CD4-positive, CD25-positive, alpha-beta regulatory T cell (primary cell): ENCODE measurements at places on chromosomes 1 and 21. TPM values are rescaled to one million over a fixed set of nuclear protein-coding genes. Genes with fewer than 3 reads are reported as not detected.

GRCh38 chr1:36523850-36524249, 41.1 kb upstream of the CSF3R start:
- H3K4me1 ChIP-seq: no peaks in the 10 kb centered on the region
- H3K36me3 ChIP-seq: no peaks in the 10 kb centered on the region
- no peak for DNase-seq
- peak overlapping the region; percentile 42 for H3K4me3 ChIP-seq
- H3K27me3 ChIP-seq: no peaks in the 10 kb centered on the region
- no peak overlapping the region for H3K27ac ChIP-seq

- no peak for DNase-seq
- H3K27ac ChIP-seq: no peak overlapping the region
- H3K4me3 ChIP-seq: no peak overlapping the region
Measured at GRCh38 chr1:215583185-215583749, 16.2 kb downstream of the KCTD3 start.

GRCh38 chr1:50420689-50421365, 2.4 kb downstream of the DMRTA2 start:
- no peak overlapping the region for H3K4me3 ChIP-seq
- peaks cover 43% of the 10 kb centered on the region for H3K4me1 ChIP-seq
- DNase-seq: no peak
- no peaks in the 10 kb centered on the region for H3K36me3 ChIP-seq
- no peak overlapping the region for H3K27ac ChIP-seq

DNA sequence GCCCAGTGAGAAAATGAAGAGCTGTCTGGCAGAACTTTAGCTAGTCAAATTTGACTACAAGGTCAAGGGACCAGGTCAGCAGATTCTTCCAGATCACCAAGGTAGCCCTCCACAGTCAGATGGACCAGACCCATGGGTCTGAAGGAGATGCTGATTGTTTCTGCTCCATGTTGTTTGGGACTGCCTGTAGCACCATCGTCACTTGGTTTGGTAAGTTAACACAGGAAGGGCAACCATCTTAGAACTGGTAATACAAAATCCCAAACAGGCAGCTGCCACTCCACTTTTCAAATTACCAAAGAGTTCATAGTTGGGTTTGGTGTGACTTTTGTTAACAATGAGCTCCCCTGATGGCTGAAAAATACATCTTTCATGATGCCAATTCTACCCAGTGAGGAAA, 9.0 kb downstream of the ITPKB start:
- peaks cover 89% of the 10 kb centered on the region for H3K4me1 ChIP-seq
- no peak for DNase-seq
- H3K4me3 ChIP-seq: peak overlapping the region; percentile 92
- H3K27me3 ChIP-seq: no peaks in the 10 kb centered on the region

- H3K27me3 ChIP-seq: no peaks in the 10 kb centered on the region
- no peaks in the 10 kb centered on the region for H3K4me1 ChIP-seq
- H3K4me3 ChIP-seq: no peak overlapping the region
- no peak overlapping the region for H3K27ac ChIP-seq
- no peaks in the 10 kb centered on the region for H3K36me3 ChIP-seq
- DNase-seq: no peak
Measured at GRCh38 chr1:14065486-14065885, 365.5 kb downstream of the PRDM2 start.

DNA sequence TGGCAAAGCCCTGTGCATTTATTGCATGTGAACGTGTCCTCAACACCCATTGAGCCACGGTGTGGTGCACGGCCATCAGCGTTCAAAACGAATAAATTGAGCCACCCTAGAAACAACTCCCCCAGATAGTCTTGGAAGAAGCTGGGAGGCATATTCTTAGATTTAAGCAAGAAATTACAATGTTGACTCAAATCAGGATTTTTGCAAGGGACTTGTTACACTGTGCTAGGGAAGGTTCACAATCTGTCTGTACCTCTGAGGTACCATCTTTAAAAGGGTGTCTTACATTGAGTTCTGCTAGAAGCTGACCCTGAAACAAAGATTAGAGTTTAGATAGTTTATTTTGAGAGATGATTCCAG, 16.2 kb downstream of the CD247 start:
- H3K27ac ChIP-seq: peak overlapping the region; percentile 81
- peak overlapping the region; percentile 59 for H3K4me3 ChIP-seq
- no peak for DNase-seq
- H3K36me3 ChIP-seq: peaks cover 59% of the 10 kb centered on the region
- no peaks in the 10 kb centered on the region for H3K27me3 ChIP-seq

- H3K27ac ChIP-seq: no peak overlapping the region
- DNase-seq: no peak
- peaks cover 3% of the 10 kb centered on the region for H3K27me3 ChIP-seq
- H3K4me3 ChIP-seq: no peak overlapping the region
Measured at GRCh38 chr1:153349363-153350320, 1.0 kb upstream of the PGLYRP4 start.

DNA sequence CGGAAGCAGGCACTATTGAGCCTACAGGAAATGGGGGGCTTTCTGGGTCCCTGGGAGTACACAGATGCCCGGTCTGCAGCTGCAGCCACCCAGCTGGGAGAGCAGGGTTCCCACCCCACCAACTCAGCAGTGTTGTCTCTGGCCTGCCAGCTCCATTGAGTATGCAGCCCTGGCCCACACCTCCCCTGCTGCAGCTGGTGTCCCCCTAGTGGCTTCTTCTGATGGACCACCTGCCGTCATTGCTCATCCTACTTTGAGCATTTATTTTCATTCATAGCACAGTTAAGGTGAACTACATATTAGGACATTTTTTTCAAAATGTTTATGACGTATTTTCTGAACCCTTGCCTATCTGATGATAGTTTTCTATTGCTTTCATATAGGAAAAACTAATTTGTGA, 189.8 kb upstream of the LYPLAL1 start:
- H3K4me1 ChIP-seq: no peaks in the 10 kb centered on the region
- H3K4me3 ChIP-seq: no peak overlapping the region
- H3K36me3 ChIP-seq: no peaks in the 10 kb centered on the region
- no peaks in the 10 kb centered on the region for H3K27me3 ChIP-seq
- no peak for DNase-seq

DNA sequence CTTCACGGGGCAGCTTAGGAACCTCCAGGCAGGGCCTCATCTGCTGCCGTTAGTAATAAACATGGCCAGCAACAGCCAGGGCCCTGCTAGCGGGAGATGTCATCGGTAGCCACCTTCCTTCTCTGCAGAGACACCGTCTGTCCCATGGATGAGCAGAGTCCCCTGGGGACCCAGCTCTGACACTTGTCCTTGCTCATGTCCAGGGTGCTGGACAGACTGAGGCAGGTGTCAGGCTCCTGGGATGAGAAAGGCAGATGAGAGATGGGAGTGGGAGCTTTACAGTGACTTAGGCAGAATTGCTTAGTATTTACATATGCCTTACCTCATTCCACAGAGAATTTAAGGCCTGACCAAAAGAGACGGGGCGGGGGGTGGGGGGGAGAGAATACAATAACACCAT, 25.0 kb downstream of the CAPN2 start:
- peaks cover 4% of the 10 kb centered on the region for H3K4me1 ChIP-seq
- H3K27me3 ChIP-seq: no peaks in the 10 kb centered on the region
- H3K36me3 ChIP-seq: peaks cover 36% of the 10 kb centered on the region
- H3K4me3 ChIP-seq: no peak overlapping the region

GRCh38 chr1:94901841-94902240, 25.1 kb downstream of the CNN3 start:
- H3K4me3 ChIP-seq: no peak overlapping the region
- no peaks in the 10 kb centered on the region for H3K4me1 ChIP-seq
- H3K36me3 ChIP-seq: no peaks in the 10 kb centered on the region
- no peak overlapping the region for H3K27ac ChIP-seq
- DNase-seq: no peak
- peaks cover 2% of the 10 kb centered on the region for H3K27me3 ChIP-seq

DNA sequence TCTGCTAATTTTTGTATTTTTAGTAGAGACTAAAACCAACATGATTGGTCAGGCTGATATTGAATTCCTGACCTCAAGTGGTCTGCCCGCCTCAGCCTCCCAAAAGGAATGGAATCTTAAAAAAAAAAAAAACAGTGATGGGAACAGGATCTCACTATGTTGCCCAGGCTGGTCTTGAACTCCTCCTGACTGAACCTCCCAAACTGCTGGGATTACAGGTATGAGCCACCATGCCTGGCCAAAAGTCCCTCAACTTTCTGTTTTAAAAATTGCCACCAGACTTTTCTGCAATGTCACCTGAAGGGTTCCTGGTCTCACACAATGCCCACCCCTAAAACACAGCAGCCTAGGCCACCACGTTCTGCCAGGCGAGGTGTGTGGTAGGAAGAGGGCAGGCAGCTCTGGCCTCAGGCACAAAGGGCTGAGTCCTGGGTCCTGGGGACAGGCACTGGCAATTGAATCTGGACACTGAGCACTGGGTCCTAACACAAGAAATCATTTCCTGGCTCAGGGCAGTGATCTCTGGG, 21.2 kb upstream of the THRAP3 start:
- no peak for DNase-seq
- no peak overlapping the region for H3K4me3 ChIP-seq
- no peak overlapping the region for H3K27ac ChIP-seq
- no peaks in the 10 kb centered on the region for H3K36me3 ChIP-seq
- no peaks in the 10 kb centered on the region for H3K4me1 ChIP-seq
- no peaks in the 10 kb centered on the region for H3K27me3 ChIP-seq

GRCh38 chr1:37068260-37068659, 33.9 kb upstream of the GRIK3 start:
- no peaks in the 10 kb centered on the region for H3K36me3 ChIP-seq
- no peak overlapping the region for H3K27ac ChIP-seq
- peaks cover 3% of the 10 kb centered on the region for H3K27me3 ChIP-seq
- H3K4me3 ChIP-seq: no peak overlapping the region

DNA sequence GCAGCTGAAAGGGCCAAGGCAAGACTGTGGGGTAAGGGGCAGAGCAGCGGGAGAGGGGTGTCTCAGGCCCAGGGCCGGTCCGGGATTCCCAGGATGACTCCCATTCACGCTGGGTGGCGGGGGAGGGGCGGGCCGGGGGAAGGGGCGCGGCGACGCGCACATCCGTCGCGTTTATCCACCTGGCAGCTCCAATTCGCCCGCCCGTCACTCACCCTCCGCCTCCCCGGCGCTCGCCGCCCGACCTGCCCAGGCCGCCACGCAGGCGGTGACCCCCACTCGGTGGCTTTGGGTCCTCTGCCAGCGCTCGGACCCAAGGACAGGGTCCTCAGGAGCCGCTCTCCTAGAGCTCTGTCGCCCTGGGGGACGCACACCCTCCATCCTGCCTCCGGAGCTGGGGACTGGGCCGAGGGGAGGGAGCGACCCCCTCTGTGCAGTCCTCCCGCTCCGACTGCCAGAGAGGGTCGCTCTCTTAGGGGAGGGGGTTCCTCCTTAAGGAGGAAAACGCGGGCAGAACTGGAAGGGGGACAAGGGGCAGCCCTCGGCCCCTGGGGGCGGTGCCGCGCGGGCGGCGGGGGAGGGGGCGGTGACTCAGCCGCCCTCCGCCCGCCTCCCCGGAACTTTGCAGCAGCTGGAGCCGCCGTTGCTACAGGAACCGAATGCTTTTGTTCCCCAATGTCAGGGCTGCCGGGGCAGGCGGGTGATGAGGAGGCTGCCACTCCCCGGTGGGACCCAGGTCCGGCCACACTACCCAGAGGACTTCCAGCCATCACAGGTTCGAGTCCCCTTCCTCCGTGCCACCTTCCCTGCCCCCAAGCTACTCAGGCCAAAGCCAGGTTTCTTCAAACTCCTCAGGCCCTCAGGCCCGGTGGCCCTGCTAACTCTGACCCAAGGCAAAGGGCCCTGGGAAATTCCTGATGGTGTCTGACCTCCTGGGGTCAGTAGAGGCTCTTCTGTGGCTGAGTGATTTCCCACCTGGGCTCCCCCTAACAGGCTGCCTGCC, 3.4 kb downstream of the ADGRB2 start:
- peaks cover 33% of the 10 kb centered on the region for H3K4me1 ChIP-seq
- H3K4me3 ChIP-seq: no peak overlapping the region
- peaks cover 15% of the 10 kb centered on the region for H3K27me3 ChIP-seq
- peak; percentile 57 for DNase-seq
- no peak overlapping the region for H3K27ac ChIP-seq

DNA sequence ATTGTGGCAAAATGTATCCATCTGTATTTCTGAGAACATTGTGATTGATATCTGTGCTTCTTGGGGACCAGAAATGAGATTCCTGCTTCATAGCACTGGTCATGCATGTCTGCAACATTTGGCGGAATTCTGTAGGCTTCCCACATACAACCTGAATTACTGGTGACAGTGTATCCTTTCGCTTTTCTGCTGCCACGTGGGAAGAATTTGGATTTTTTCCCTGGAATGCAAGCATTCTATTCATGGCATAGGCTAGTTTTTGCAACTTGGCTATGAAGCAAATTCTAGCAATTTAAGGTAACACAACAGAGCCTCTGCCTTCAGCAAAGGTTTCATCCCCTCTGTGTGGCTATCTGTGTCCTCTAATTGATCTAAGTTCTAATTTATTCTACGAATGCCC, 85.9 kb downstream of the BCAR3 start:
- H3K4me1 ChIP-seq: no peaks in the 10 kb centered on the region
- H3K27me3 ChIP-seq: no peaks in the 10 kb centered on the region
- H3K36me3 ChIP-seq: no peaks in the 10 kb centered on the region
- no peak for DNase-seq
- H3K27ac ChIP-seq: no peak overlapping the region

DNA sequence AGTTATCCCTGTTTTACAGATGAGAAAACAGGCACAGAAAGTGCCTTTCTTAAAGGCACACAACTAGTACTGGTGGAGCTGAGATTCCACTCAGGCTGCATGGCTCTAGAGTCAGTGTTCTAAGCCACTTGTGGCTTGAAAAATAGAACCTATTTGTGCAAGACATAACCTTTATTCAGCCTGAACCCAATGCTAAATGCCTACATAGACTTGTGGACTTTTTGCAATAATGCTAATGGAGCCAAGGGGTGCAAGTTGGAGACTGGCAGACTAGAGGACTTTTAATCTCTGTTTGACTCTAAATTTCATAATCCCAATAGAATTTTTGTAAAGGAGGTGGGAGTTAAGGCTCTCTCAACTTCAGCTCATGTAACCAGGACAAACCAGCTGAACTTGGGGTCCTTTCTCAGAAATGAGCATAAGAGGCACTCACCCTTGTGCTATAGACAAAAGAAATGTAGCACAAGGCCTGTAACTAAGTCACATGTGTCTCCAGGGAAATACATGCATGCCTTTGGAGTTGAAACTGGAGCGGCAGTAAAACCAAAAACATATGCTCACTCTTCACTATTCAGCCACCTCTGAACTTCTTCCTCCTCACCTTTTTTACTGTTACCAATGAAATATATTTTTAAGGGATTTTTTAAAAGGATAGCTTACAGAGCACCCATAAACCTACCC, 43.0 kb upstream of the AK4 start:
- DNase-seq: no peak
- no peaks in the 10 kb centered on the region for H3K36me3 ChIP-seq

LCK gene
- 968 TPM for polyA plus RNA-seq

ARMH1 gene
- polyA plus RNA-seq: 3.7 TPM

INSRR gene
- polyA plus RNA-seq: not detected

EPHA8 gene
- polyA plus RNA-seq: not detected

PPIAL4G gene
- polyA plus RNA-seq: not detected

PRAMEF8 gene
- not detected for polyA plus RNA-seq

C1orf105 gene
- polyA plus RNA-seq: not detected

SPRR5 gene
- not detected for polyA plus RNA-seq

RXRG gene
- polyA plus RNA-seq: not detected

KRTAP6-2 gene
- polyA plus RNA-seq: not detected
